ENCODE measurements at places on chromosomes 13 and 19.

- DNase-seq, result no peak
Measured at GRCh38 chr19:18153556-18154134, 682 bp downstream of the PIK3R2 start.

DNA sequence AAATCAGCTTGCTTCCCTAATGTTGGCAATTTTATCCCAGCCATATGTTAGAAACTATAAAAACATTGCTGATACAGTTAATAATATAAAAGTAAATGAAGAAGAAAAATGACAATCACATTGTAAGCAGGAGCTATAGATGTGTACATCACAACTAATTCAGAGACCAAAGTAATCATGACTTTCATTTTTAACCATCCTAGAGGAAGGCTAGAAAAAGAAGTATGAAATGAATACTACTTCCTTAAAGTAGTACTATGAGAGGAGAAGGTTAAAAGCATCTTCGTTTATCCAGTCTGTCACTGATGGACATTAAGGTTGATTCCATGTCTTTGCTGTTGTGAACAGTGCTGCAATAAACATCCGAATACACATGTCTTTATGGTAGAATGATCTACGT is 135.5 kb downstream of the IRS2 start:
- DNase-seq, result no peak

- DNase-seq, result no peak
Measured at GRCh38 chr13:22080832-22081231, 410.0 kb downstream of the FGF9 start.

GRCh38 chr13:26660185-26660584 is 100.4 kb downstream of the GPR12 start:
- no peak for DNase-seq

DNA sequence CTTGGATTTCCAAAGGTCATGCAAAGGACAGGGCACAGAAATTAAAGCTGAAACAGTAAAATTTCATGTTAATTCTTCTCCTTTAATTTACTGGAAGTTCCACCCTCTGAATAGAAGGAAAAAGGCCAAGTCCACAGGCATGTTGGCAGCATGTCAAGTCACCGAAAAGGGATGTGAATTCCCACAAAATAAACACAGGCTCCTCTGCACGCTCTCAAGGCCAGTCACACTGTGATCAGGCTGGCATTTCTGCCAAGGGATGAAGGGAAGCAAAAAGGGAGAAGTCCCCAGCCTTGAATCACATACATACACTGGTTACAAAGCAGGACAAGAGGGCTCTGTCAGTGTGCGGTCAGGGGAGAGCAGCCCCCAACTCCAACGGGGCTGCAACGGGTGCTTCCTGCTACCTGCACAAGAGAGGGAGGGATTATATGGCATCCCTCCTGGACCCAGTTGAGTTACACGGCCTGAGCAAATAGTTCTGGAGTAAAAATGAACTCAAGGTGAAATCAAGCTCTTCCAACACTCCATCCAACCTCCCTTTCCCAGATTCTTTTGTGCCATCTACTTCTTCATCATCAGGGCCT is 6.9 kb downstream of the DCLK1 start:
- peak; percentile 60 for DNase-seq

DNA sequence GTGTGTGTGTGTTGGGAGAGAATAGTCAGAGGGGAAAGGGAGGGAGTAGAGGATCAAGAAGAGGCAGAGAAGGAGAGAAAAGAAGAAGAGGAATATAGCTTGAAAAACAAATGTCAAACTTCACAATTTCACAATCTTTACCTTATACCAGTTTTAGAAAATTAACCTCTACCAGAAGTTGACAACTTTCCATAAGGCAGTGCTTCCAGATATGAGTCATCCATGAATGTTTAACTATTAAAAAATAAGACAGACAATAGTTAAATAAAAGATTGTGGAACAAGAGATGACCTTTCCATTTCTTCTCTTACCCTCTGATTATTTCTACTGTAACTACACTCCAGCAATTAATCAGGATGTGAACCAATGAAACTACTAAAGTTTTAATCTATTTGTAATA is 229.4 kb downstream of the ITGBL1 start:
- peak; percentile 11 for DNase-seq

DNA sequence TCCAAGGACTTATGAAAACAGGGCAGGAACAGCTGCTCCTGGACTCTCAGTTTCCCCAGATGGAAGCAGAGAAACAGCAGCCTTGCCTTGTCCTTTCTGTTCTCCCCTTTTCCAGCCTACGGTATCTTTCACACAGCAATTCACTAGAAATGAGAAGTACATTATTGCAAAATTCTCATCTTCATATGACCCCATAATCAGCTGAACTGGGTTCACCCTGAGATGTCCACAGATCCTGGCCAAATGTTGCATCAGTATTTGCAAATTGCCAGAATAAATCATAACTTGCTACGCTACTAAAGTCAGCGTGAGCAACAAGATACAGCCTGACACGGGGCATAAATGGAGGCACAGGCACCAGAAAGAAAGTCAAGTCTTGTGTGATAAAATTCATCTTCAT is 16.1 kb downstream of the VSTM1 start:
- DNase-seq, result no peak

- peak; percentile 91 for DNase-seq
Measured at GRCh38 chr13:76812206-76812897, 73.9 kb downstream of the KCTD12 start.

DNA sequence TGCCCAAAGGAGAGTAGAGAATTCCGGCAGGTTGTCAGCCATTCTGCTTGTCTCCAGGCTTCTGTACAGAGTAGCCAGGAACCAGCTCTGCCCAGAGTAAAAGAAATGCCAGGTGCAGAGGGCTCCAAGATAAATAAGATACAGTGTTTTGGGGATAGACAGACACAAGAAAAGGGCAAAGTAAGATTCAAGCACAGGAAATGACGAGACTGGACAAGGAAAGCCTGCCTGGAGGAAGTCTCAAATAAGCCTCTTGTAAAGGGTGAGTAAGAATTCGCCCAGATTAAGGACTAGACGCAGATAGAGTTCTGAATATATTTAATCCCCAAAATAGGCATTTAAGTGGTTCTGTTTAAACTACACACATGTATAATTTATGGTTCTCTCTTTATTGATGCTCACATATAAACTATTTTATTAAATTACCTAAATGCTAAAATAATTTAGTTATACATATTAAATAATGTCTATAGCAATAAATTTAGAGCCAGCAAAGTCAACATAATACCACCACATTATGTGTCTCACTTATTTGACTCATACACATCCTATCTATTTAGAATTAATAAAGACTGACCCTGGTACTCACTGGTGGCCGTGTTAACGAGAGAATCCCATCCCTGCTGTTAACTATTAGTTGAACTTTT is 98.4 kb upstream of the RAP2A start:
- DNase-seq, result no peak

DNA sequence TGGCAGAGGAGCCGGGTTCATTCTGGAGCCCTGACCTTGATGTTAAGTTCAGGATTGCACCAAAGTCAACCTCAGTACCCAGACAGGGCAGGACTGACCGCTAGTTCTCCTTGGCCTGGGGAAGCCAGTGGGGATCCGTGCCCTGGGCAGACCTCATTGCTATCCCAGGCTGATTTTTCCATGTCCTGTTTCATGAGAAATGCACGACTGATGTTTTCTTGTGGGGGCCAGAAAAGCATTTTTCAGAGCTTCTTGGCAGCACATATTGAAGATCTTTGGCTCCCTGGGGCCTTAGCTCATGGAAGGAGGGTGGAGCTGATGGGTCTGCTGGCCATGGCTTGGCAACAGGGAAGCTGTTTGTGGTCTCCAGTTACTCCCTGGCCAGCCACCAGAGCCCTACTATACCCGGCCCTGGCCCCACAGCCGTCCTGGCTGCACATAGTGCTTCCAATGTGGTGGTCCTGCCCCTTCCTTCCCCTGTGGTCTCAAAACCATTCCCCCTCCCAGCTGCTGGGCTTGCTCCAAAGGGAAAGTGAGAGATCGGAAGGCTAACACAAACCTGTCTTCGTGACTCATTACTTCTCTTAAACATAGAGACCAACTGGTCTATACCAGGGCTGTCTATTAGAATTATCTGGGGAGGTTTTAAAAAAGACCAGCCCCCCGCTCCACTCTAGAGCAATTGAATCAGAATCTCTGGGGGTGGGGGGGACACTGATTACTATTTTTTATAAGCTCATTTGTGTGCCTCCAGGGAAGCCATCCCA is 11.2 kb downstream of the IL17D start:
- peak; percentile 93 for DNase-seq

DNA sequence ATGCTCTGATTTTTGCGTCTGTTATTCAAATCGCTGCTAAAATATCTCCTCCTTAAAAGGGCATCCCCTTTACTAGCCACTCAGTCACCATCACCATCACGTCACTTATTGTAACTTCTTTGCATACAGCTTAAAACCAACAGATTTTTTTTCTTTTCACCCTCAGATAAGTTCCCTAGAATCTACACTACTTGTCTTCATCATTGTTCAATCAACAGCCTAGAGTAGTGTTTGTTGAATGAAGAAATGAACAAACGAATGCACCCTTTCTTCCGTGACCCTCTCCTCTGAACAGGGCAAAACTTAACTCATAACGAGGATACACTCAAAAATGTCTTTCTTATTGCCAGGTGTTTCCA is 1.1 kb upstream of the AKAP11 start:
- DNase-seq, result no peak

DNA sequence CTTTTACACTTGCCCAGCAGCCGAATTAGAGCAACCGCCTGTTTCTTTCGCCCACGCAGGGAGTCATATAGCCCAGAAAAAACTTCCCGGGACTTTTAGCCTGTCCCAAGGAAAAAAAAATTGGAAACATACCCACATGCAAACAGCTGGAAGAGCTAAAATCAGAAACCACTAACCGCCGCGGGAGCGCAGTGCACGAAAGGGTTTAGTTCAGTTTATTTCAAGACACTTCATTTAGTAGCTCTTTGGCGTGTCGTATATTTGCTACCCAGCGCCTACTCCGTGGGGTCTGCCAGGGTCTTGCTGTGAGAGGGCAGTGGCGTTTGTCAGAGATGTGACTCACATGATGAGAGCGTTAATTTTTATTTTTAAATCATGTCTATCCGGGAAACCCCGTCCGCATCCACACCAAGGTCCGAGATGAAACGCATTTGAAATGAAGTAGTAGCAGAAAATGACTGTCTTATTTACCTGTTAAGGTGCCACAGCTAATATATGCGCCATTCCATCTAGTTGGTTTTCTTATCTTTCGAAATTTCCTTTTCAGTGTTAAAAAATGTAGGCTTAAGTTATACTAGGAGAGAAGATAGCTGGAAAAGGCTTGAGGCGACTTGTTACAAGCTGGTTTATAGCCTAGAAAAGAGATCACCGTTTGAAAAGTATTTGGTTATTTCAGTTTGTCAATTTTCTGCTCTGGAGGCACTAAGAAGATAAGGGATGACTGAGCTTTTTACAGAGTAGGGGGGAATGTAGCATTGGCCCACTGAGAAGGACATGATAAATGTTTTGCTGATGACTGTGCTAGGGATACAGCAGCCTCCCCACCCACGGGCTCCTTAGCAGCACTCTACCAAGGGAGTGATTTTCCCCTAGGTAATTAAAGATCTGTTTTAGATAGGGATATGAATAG is 1.7 kb downstream of the KLF5 start:
- DNase-seq, result peak; percentile 79

DNA sequence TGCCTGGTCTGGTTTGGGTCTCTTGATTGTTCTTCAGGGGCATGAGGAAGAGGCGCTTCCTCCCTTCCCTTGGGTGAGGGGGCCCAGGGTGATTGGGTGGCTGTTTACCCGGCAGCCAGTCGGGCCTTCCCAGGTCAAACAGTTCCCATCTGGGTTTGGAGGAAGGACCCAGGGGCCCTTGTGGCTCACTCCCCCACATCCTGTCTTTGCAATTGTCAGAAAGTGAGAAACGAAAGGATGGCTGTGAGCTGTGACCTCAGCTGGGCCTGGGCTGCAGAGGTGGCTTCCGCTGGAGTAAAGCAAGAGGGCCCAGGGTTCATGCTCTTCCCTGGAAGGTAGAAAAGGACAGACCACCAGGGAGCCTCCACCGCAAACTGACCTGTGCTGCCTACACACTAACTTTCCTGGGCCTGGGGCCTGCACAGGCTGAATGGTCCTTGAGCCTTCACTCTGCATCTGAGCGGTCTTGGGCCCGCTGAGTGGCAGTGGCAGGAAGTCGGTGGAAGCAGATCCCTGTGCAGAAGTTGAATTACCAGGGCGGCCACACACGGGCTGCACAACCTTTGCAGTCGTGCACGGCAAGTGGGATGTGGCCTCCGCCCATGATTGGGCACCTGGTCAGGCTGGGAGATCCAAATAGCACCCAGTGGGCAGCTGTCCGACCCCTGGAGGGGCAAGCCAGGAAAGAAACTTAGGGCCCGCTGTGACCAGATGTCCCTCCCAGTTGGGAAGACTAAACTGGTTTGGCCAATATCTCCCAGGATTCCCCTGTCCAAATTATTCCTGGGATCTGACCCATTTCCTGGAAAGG is 5.3 kb upstream of the CD79A start:
- no peak for DNase-seq

- no peak for DNase-seq
Measured at GRCh38 chr13:44399074-44399473, 25.4 kb downstream of the SERP2 start.

DNA sequence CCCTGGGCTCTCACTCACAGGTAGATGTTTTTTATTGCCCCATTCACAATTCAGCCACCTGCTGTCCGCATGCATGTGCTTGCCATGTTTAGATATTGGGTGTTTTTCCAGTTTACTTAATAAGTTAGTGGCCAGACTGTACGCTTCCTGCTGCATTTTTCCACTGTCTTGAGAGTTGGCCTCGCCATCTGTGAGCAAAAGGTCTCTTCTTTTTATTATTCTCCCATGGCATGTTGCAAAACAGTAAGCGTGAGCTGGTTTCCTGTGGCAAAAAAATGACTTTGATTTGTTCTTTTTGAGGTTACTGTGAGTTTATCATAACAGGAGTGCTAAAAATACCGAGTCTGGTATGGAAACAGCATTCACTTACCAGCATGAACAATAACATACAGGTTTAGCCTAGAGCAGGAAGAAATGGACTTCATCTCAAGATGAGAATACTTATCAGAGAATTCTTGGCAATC is 46.0 kb downstream of the SAE1 start:
- DNase-seq, result peak; percentile 95

DNA sequence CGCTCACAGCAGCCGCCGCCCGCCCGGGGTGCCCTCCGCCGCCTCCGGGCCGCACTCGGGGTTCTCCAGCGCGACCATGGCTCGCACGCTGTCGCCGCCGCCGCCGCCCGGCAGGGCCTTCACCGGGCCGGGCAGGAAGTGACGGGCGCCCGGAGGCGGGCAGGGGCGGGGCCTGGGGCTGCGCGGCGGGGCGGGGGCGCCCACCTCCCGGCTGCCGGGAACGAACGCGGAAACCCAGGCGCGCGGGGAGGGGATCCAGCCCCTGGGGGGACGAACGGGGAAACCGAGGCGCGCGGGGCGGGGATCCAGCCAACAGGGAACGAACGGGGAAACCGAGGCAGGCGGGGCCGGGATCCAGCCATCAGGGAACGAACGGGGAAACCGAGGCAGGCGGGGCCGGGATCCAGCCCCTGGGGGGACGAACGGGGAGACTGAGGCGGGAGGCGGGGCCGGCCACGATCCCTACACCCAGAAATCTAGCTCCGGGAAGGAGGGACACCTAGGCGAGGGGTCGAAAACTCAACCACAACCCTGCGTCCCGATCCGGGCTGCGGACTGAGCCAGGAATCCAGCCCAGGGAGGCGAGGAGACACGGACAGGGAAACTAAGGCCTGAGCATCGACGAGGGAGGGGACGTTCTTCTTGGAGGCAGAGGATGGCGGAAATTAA is at the start of gene R3HDM4:
TSS of gene R3HDM4 (minus strand) at position 140 of the 669 bp plus-strand sequence. CDS start at position 78, 62 bp downstream.
- DNase-seq, result peak; percentile 53
